ENCODE measurements at places on chromosomes 12 and 14.

GRCh38 chr14:69323999-69324282 is 64.0 kb downstream of the GALNT16 start:
- no peak for DNase-seq

DNA sequence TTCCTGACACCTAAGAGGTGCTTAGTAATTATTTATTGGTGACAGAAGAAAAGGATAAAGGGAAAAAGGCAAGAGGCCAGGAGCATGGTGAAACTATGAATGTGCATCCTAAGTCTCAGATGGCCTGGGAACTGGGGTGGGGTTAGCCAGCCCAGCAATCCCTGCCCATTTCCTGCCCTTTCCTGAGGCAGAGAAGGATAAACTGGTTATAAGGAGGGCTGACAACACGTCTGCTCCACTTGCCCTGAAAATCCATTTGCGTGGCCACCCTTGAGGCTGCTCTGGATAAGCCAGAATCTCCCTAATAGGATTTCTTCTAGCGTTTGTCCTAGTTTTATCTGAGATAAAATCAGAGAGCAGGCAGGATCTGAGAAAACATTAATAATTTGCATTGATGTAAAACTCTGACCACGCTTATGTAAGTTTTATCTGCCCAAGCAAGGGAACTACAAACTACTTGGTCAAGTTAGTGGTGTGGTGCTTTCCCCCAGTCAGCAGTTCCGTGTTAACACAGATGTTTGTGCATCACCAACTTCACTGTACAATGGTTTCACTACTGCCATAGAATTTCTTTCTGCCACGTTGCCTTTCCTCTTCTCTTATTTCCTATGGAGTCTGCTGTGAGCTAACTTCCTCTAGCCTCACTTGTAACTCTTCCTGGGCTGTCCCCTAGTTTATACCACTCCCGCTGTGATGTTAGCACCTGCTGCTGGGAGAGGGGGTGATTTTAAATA is 392.7 kb downstream of the RPS29 start:
- no peak for DNase-seq

DNA sequence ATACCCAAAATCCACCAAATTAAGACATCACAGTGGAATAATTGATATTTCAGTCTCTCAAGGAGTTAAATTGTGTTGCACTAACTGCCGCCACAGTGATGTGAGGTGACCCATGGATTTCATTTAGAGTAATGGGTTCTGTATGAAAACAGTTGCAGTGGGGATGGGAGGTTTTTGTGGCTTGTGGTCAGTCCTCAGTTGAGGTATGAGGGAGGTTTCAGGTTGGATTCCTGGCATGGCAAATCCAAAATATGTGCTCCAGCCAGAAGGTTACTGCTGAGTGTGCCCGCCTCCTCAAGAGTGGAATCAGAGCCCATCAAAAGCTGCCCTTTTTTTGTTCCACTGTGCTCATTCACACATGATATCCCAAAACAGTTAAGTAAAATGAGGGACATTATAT is 487.1 kb downstream of the EGLN3 start:
- no peak for DNase-seq

- DNase-seq, result peak; percentile 44
Measured at GRCh38 chr12:51863933-51864832, 15.7 kb upstream of the FIGNL2 start.

GRCh38 chr14:70909733-70910614 is 2.7 kb downstream of the PCNX1 start:
- DNase-seq, result no peak

- DNase-seq, result no peak
Measured at GRCh38 chr14:88364710-88365413, 20.6 kb upstream of the SPATA7 start.

DNA sequence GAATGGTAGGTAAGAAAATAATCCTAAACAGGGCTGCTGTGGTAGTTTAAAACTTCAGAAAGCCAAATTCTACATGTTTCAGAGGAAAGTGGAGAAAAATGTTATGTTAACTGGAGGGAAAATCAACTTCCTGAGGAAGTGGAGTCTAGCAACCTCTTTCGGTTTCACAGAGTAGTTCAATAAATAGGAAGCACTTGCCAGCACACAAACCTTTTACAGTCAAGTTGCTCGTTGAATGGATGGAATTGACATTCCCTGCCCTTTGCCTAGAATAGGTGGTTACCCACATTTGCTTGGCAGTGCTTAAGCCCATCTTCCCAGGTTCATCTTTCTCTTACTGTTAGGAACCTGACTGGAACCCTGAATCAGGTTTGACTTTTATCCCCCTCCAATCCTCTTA is 15.9 kb downstream of the ANKRD13A start:
- no peak for DNase-seq

DNA sequence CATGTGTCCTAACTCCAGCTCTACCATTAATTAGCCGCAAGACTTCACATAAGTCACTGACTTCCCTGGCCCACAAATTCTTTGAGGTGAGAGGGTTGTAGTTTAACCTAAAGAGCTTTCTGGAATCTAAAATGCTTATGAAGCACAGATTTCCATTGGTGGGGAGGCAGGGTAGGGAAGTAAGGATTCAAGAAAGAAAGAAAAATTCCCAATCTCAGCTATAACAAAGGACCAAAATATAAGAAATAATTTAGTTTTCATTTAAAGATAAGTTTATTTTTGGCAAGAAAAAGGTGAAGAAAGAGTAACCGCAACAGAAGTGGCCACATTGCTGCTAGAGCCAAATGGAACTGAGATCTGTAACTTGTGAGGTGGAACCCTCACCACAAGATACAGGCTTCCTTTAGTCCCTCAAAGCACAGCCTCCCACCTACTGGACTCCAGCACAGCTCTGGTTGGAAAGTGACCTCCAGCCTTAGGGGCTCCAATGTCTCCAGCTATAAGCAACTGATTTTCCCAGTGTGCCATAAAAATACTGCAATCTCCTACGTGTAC is 23.6 kb downstream of the DAD1 start:
- DNase-seq, result no peak

DNA sequence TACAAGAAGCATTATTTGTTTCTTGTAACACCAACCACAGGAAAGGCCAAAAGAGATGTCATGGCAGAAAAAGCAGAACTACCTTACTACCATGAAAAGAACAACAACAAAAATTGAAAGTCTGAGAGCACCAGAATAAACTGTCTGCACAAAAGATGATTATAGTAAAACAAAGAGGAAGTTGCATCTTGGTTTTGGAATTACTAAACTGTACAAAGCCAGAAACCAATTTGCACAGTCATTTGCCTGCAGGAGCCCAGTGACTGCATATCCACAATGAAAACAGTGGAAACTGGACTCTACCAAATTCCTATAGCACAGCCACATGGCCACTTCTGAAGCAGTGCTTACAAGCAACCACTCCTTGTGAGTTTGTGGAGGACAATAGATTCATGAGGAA is 276.2 kb downstream of the SSPN start:
- DNase-seq, result no peak

DNA sequence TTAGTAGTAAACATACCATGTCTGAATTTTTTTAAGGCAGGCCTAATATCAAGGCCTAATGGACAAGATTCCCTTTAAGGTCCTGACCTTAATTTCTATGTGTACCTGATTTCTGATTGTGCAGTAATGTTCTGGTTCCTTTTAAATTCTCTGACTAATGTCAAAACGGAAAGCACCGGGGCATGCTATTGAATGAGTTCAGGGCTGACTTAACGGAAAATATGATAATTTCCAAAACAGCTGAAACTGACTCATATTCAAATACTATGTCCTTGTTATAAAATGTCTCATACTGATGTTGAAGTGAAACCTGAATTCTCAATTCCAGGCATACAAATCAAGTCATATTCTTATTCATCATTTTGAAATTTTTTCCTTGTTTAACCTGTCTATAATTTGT is 6.7 kb downstream of the TAS2R43 start:
- no peak for DNase-seq

GRCh38 chr12:31815096-31815495 is 86.3 kb upstream of the AMN1 start:
- DNase-seq, result no peak

- DNase-seq, result no peak
Measured at GRCh38 chr14:21347201-21347600, 36.6 kb downstream of the SUPT16H start.

GRCh38 chr12:9039397-9039977 is 50.1 kb downstream of the KLRG1 start:
- no peak for DNase-seq

DNA sequence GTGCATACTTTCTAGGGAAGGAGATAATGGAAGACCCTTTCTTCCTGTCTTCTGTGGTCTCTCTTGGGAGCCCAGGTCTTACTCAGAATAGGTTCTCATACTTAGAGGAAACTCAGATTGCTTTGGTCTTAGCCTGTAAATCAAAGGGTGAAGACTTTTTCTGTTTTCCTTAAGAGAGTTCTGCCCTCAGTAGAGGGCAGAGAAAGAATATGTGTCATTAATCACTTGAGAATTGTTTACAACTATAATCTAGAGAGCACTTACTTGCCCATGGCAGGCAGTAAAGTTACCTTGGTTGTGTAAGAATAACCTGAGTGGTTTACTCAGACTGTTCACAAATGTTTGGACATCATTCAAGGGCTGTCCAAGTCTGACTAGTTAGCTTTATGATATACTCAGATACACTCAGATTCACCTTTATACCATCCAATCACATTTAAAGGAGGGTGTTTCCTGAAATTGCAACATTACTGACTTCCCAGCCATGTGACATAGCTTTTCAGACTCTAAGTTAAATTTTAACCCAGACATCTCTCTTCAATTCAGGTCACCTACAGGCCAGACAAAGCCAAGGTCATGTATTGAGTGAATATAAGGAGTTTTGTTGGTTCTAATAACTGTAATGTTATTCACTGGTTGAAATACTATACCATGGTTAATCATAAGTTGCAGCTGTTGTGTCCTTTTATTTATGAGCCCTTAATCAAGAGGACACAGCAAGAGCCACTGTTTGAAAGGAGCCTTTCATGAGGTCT is 372.2 kb downstream of the RAD51B start:
- DNase-seq, result no peak

DNA sequence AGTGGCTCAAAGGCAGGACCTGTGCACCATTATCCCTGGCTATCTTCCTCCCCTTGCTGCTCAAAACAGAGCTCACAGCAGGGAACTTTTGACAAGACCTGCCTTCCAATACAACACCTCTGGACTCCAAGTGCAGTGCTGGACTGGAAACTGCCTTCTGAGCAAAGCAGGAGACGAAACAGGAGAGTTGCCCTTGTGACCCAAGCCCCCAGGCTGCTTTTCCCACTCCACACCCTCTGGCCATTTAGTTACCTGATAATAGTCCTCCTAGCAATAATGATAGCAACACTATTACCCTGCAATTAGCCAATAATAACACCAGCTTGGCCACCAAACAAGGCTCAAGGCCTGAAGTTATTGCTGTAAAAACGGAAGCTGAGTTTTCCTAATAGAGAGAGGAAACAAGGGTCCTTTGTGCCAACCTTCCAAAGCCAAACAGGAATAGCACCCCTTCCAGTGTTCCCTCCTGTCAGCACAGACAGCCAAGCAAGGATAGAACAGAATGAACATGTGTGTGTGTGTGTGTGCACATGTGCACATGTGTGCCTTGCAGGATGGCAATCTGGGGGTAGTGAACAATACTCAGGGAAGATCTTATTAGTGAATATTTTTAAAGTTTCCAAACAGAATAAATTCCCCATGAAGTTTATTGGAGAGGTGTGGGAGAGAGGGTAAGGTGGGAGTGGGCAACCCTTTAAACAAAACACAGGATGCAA is 9.2 kb upstream of the KRT73 start:
- no peak for DNase-seq

GRCh38 chr14:32578181-32578580 is 249.1 kb downstream of the AKAP6 start:
- DNase-seq, result no peak

GRCh38 chr14:23481979-23482822 is 12.7 kb downstream of the NGDN start:
- DNase-seq, result no peak

DNA sequence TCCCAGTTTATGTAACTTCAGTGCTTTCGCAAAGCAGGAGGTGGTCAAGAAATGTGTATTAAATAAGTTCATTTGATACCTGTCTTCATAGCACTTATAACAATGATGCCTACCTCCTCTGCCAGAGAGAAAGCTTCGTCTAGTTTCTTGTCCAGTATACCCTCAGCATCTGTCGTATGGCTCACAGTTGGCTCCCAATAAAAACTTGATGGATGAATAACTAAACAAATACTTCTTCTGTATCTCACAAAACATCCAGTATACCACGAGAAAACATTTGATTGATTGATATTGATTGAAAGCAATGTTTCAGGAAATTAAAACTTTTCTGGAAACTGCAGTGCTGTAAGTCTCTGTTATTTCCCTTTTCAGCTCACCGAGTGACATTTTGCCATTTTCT is 26.9 kb upstream of the PTGDR start:
- no peak for DNase-seq

GRCh38 chr14:84208451-84208850 is 1321.5 kb upstream of the FLRT2 start:
- DNase-seq, result no peak

All from activated T-cell treated with anti-CD3 and anti-CD28 coated beads for 48 hours (primary cell).